ENCODE measurements at places on chromosomes 2 and 18.

DNA sequence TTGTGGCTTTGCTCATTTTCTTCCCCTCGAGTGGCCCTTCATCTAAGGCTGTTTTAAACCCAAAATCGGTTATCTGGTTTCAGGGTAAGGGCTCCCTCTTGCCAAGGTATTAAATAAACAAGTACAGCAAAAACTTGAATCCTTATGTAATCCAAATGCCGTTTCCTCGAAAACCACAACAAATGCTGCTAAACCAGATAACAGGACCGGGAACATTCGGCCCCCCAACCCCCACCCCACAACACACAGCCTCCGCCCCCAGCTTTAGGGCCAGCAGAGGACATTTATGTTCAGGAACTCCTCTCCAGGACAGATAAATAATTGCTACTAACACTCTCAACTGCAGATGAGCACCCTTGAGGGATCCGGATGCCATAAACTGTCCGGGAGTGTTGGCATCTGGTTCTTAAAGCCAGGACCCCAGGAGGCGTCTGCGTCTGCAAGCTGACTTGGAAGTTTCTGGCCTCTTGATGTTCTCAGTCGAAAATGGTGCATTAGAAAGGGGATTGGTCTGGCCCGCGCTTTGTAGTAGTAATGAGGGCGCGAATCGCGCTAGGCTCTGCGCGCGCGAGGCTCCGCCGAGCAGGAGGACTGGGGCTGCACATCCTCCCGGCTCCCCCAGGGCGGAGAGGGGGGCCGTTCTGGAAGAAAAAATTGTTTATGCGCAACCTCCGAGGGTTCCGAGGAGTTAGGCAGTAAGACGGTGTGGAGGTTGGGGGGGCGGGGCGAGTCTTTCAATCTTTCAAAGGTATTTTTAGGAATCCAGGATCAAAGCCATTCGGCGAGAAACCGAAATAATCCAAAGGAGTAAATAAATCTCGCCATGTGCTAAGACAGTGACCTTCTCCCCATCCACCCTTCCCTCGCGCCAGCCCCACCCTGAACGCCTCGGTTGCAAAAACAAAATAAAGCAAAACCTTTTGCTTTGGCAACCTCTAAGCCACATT lies 3.9 kb upstream of the ID2 start:
- peak; percentile 73 for DNase-seq

DNA sequence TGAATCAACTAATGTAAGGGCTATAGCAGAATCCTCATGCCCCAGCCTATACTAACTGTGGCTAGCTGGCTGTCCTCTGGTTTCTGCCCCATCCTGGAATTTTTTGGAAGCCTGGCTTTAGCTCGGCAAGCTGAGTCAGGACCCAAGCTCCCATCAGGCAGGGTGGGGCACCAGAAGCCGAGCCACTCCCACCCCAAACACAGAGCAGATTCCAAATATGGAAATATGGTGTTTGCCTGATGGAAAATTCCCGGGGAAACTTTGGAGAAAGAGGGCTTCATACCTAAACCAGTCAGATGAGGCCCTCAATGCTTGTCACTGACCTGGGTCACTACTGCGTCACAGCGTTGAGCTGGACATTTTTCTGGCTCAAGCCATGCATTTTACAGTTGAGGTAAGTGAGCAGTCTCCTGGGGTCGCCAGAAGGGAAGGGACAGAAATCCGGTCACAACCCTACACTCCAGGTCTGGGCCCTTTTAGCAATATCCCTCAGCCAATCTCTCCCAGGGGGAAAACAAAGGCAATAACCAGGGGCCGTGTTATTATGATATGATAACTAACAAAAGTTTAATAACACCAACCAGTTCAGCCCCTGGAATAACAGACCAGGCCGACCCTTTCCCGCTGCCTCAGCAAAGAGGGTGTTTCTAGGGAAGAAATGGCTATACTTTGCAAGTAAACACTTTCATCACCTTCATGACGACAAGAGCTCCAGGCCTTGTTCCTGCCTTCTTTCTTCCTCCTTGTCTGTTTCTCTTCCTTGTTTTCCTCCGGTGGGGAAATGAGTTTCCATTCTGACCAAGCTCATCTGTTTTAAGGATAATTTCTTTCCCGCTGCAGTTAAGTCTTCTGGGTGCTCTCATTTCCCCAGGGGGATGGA lies 37.7 kb downstream of the PSD4 start:
- DNase-seq, result no peak

- no peak for DNase-seq
Observed at GRCh38 chr2:174835797-174836255, 71.6 kb upstream of the CHRNA1 start.

DNA sequence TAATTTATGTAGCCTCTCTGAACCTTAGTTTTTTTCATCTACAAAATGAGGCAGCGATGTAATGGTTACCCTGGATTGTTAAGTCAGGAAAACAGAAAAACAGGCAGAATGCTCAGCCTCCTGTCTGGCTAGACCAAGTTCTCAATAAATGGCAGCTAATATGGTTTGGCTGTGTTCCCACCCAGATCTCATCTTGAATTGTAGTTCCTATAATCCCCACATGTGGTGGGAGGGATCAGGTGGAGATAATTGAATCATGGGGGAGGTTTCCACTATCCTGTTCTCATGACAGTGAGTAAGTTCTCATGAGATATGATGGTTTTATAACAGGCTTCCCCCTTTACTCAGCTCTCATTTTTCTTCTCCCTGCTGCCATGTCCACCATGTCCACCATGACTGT lies 220.0 kb downstream of the CMPK2 start:
- DNase-seq, result no peak

DNA sequence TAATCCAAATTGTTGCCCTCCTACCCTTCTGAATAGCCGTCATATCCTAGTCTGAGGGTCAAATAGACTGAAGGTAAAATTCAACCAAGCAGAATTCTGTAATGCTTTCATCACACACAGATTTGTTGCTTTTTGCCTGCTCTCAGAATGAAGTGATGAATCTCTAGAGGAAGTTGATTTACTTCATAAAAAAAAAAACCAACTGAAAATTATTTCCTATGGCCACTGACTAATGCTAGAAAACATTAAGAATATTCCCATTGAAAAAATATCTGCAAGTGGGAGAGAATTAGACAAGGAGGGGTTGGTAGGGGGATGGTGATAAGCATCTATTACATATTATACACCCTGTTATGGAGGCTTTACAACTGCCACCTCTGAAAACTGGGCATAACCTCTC lies 2.3 kb upstream of the IL1RL2 start:
- no peak for DNase-seq

GRCh38 chr2:237874585-237875161 lies 15.2 kb downstream of the RAMP1 start:
- DNase-seq, result no peak

GRCh38 chr2:40321822-40322221 lies 130.1 kb downstream of the SLC8A1 start:
- DNase-seq, result no peak

DNA sequence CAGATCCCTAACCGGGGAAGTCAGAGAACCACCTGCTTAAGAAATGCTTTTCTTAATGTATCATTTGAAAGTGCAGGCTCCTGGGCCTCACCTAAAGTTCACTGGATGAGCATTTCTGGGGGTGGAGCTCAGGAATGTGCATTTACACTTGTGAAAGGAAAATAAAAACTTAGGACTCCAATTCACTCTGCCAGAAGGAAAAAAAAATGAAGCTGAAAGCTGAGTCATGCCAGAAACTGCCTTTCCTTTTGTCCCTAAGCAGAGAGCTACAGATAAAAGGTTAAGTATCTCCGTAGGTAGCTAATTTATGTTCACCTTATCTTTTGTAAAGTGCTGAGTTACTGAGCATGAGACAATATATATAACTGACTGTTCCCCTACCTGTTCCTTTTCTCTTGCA lies 229.5 kb upstream of the MEX3C start:
- DNase-seq, result no peak

DNA sequence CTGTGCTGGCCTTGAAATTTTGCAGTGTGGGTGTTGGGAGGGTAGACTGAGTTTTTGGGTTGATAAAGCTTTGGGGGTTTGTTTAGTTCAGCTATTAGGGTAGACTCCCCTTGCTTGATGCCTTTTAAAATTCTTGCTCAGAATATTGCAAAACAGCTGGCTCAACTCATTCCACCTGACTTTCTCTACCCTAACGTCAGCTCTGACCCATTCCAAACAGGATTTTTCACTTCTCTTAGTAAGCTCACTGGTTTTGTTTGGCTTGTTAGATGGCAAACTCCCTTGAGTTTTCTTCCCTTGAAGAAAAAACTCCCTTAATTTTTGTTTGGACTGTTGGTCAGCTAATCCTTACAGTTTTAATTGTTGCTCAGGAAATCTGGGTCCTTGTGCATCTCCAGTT lies 195.1 kb upstream of the DTNA start:
- no peak for DNase-seq

GRCh38 chr18:77255426-77256105 lies 5.9 kb downstream of the GALR1 start:
- no peak for DNase-seq

- DNase-seq, result no peak
Observed at GRCh38 chr2:191486584-191487320, 191.2 kb upstream of the NABP1 start.

DNA sequence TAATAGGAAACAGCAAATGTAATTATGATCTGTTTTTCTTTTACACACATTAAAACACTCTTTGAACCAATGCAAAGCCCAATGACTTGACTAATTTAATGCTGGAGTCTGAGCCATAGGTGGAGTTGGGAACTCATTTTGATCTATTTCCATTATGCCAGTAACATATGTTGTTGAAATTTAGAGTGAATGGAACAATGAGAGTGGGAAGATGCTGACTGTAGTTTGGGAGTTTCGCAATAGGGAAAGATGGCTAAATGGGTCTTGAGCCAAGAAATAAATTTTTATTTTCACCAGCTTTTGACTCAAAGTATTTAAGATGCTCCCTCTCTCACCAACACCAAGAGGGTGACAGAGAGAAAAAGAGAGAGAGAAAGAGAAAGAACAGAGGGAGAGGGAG lies 246.7 kb downstream of the DLGAP1 start:
- DNase-seq, result no peak

DNA sequence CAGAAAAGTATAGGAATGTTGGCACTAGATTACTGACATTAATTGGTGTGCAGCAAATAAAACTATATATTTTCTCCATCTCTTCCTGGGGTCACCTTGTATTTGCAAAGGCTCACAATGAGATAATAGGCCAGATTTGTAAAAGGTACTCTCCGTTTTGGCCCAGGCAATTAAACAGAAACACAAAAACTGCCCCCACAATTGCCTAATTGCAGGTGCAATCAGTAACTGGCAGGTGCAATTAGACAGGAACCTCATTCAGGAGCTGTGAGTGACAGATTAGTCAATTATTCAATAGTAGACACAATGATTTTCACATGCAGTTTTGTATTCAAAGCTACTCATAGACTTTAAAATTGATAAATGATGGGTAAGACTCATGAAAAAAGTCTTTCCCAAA lies 451.4 kb upstream of the ID2 start:
- DNase-seq, result no peak

GRCh38 chr18:63677500-63678225 lies 16.0 kb upstream of the SERPINB3 start:
- no peak for DNase-seq

- no peak for DNase-seq
Observed at GRCh38 chr18:6452194-6452593, 37.5 kb upstream of the L3MBTL4 start.

DNA sequence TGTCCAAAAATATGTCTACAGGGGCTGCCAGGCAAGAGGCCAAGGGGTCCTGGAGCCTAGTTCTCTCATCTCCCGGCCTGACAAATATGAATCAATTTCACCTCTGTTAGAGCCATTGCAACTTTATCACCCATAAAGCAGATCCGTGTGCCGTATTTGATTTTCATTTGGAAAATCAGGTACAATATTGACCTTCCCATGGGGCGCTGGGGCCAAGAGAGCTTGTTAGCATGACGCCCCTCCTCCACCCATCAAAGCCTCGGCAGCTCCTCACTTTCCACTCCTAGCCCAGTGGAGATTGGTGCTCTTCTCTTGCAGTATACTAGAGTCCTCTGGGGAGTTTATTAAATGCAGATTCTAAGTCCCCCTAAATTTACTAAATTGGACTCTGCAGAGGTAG lies 96.8 kb downstream of the CAPN13 start:
- no peak for DNase-seq

DNA sequence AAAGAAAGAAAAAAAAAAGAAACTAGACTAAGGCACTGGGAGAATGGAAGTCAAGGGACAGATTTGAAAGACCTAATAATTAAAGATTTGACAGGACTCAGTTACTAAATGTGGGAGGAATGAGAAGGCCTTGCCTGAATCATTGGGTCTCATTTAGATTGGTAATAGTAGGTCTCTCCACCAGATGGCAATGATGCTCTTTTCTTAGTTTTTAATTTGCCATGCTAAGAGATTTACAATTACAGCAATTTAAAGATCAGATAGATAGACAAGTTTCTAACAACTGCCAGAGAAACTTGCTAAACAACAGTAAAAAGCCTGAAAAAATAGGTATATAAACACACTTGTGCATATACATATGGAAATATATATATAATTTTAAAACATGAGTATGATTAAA lies 153.0 kb downstream of the TMEM247 start:
- peak; percentile 37 for DNase-seq

GRCh38 chr2:20573620-20574422 lies 77.1 kb downstream of the HS1BP3 start:
- no peak for DNase-seq

- no peak for DNase-seq
Observed at GRCh38 chr2:224569654-224570053, 15.5 kb downstream of the CUL3 start.

GRCh38 chr18:8858888-8859511 lies 153.6 kb downstream of the MTCL1 start:
- DNase-seq, result no peak

GRCh38 chr2:8676191-8676920 lies 5.5 kb upstream of the ID2 start:
- DNase-seq, result no peak

- DNase-seq, result no peak
Observed at GRCh38 chr2:191383486-191383885, 138.3 kb downstream of the MYO1B start.

- DNase-seq, result no peak
Observed at GRCh38 chr18:31828613-31829012, 67.9 kb upstream of the SLC25A52 start.

DNA sequence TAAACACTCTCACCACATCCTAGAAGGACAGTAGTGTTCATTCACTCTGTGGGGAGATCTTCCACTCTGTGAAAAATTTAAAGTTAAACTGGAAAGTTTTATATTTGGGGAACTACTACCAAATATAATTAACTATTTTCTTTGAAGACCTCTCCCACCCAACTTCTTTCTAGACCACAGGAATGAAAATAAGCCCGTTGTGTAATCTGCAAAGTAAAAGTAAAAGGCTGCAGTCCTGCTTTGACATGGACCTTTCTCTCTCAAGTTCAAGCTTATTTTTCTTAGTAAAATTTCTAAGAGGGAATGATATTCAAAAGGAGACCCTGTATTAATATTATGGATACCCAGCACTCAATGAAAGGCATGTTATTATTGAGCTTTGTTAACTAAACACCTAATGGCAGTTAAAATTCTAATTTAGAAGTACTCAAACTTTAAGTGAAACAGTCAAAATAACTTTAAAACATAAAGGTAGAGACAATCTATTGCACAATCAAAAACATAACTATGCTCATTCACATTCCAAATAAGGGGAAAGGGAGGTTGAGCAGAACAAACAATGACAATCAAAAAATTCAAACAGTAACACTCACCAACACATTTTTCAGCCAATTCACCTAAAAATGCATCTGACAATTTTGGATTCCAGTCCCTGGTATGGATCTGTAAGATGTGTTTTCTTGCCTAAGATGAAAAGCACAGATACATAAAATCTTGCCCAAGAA lies 98.5 kb downstream of the ATAD2B start:
- no peak for DNase-seq

GRCh38 chr18:12843420-12844350 lies 40.4 kb downstream of the PTPN2 start:
- no peak for DNase-seq
